ENCODE measurements at places on chromosomes 2 and 18.

GRCh38 chr2:620004-620403, 57.2 kb downstream of the TMEM18 start:
- DNase-seq: no peak

DNA sequence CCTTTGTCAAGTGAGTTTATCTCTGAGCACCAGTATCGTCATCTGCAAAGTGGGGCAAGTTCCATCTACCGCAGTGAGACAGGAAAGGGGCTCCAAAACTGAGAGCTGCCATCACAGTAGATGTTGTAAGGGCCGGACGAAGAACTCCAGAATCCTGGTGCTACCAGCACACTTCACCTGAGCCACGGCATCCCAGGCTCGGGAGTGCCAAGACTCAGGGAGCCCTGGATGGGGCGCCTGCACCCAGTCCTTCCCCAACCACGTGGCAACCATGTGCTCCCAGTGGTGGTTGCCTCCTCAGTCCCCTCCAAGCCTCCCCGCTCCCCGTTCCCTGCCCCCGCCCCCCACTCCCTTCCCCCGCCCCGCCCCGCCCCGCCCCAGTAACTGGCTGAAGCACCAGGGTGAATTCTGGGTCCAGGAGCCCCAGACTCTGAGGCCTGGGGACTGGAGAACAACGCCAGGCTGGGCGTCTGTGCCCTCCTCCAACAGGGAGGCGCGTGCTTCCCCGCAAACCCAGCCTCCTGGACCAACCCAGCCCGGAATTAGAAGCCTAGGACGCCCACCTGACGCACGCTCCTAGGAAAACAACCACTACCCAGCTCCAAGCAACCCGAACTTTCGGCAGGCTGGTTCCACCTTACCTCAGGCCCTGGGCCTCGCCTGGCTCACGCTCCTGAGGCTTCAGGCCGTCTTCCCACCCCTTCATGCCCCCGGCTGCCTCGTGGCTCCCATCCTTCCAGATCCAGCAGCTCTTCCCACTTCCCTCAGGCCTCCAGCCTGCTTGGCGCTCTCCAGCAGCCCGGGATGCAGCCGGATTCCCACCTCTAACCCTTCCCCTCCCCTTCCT, 67.6 kb downstream of the LAMA3 start:
- no peak for DNase-seq

- no peak for DNase-seq
Measured at GRCh38 chr2:177909962-177910361, 162.6 kb downstream of the PDE11A start.

- DNase-seq: no peak
Measured at GRCh38 chr2:238090887-238091286, 9.3 kb upstream of the ESPNL start.

GRCh38 chr2:205865905-205866441, 183.7 kb downstream of the NRP2 start:
- DNase-seq: no peak

- DNase-seq: no peak
Measured at GRCh38 chr2:181253438-181253837, 203.7 kb upstream of the ITGA4 start.

GRCh38 chr2:165295643-165296042, 56.4 kb downstream of the SCN2A start:
- DNase-seq: no peak

DNA sequence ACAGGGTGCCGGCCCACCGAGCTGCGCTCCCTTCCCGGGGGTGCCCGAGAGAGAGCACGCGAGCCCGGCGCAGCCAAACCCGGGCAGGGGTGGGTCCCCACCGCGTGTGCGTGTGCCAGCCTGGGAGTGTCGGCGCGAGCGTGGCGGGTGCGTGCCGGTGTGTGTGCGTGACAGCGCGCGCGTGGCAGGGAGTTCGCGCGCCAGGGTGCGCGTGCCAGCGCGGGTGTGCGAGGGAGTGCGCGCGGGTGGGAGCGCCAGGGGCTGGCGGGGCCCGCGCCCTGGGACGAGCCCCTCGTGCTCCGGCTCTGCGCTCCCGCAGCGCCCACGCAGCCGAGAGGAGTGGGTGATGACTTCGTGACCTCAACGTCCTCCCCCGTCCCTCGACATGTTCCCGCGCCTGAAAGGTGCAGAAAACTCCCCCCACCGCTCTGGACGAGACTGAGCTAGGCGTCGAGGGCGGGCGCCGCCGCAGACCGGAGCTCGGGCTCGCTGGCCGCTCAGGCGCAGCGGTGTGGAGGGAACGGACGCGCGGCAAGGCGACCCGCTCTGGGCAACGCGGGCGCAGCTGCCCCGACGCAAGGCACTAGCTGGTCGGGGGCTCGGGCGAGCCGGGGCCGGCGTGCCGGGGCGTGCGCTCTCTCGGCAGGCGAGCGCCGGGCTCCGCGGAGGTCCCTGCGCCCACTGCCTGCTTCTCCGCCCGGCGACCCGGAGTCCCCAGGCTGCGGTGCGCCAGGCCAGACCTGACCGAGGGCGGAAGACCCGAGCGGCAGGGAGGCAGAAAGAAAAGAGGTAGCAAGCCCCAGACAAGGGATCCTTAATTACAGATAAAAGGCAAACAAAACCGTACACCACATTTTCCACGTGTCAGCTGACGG, 582.8 kb downstream of the ZEB2 start:
- no peak for DNase-seq

GRCh38 chr2:121479882-121480522, 50.7 kb upstream of the RNU4ATAC start:
- DNase-seq: no peak

DNA sequence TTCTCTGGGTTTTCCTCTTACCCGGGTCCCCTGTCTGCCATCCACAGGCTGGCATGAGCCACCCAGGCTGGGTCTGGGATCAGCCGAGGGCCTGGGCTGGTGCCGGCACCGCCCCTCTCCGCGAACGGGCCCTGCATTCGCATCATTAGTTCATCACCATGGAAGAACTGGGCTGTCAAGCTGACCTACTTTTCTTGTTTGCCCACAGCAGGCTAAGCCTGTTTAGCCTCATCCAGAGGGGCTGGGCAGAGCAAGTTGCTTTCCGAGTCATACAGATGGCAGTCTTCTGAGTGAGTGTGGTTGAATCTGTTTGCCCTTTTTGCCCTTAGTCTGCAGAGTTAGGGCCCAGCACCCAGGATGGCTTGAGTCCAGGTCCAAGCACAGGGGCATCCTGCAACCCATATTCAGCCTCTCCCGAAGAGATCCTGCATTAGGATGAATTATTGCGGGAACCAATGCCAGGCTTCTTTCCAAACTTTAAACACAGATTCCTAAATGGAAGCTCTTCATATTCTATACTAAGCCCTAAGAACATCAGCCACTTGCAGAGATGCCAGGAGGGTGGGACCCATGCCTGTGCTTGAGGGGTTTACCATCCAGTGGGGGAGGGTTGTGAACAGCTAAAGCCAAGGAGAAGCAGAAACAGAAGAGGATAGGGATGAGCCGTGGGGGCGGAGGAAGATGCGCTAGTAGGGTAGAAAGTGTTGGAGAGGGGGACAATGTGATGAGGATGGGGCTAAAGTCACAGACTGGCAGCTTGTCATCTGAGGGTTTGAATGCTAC, 68.0 kb downstream of the NPAS2 start:
- DNase-seq: no peak

- DNase-seq: no peak
Measured at GRCh38 chr2:46024146-46024779, 272.9 kb upstream of the EPAS1 start.

DNA sequence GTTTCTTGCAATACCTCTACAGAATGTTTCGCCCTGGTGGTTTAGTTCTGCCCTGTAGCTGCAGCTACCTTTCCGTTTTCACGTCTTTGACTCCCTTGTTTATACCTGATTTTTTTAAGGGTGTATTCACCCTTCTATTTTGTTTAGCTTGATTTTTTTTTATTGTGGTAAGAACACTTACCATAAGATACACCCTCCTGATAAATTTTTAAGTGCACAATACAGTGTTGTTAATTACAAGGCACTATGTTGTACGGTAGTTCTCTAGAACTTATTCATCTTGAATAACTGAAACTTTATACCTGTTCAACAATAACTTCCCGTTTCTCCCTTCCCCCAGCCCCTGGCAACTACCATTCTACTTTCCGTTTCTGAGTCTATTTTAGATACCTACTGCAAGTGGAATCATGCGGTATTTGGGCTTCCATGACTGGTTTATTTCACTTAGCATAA, 48.9 kb upstream of the NABP1 start:
- no peak for DNase-seq

GRCh38 chr18:64519201-64519600, 370.3 kb upstream of the LINC00305 start:
- no peak for DNase-seq

- no peak for DNase-seq
Measured at GRCh38 chr2:72781480-72781879, 44.4 kb downstream of the EXOC6B start.

DNA sequence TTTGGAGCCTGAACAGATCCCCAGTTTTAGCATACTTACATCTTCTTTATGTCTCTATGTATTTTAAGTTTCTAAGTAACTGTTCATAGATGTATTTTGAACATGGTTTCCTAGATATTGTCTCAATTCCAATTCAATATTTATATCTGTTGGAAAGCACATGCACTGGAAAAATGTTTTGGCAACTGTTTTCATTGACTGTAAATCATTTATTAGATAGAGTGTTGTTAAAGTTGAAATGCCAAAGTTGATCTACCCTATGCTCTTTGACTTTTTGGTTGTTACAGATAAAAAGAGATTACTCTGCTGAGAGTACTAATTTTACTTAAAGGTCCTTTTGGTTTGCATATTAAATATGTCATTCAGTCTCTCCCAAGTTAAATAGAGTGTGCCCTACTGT, 345.0 kb upstream of the NRP2 start:
- DNase-seq: no peak

- DNase-seq: no peak
Measured at GRCh38 chr18:34803877-34804400, 93.8 kb downstream of the DTNA start.

DNA sequence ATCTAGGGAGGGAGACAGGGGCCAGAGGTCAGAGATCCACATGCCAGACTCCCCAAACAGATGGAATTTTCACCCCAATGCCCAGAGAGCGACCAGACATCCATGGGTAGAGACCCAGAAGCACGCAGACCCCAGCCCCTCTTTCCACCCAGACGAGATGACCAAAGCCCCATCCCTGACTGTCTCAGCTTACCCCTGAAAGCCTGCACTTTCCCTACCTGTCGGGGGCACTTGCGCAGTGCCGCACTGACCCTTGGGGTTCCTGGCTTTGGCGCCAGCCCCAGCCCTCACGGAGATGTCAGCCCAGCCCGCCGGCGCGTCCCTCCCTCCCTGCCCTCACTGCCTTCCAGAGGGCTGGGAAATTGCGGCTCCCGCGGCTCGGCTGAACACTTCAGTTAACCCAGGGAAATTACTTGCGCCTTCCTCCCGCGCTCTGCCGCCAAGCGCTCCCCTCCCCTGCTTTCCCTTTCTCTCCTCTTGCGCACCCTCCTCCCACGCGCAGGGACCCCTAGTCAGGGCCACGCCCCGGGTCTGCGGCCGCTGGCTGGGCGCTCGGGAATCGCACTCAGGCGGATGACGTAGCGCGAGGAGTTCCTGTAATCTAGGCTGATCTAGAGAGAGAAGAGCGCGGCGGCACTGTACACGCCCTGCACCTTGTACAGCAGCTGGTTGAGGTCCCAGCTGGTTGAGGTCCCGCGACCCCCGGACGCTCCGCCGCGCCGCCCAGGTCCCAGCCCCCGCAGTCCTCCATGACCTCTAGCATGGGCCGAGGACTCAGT, 12.0 kb downstream of the ALPG start:
- DNase-seq: no peak

GRCh38 chr2:197293252-197294007, 17.1 kb downstream of the ANKRD44 start:
- no peak for DNase-seq

DNA sequence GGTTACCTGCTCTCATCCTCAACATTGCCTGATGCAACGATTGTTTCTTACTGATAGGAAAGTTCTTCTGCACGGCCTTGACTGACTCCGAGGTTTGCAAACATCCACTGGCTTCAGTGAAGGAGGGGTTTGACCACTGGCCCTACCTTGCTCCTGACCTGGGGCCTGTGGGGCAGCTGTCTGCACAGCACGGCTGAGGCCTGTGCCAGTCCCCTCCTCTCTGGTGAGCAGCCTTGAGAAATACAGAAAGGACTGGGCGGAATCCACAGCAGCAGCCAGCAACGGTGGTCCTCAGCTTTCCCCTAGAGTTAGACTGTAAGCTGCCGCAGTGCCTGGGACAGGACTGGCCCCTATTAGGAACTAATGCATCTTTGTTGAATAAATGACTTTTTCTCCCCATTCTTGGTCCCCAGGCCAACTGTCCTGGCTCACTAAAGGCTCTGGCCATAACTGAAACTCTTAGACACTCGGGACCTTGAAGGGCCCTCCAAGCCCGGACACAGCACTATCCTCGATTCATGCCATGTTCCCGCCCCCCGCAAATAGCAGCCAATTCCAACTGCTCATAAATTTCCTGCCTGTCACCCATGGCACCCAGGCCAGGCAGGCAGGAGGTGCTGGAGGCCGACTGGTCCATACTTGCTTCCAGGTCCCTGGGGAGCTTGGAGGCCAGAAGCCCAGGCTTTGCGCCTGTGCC, 26.7 kb downstream of the ATOH8 start:
- no peak for DNase-seq

GRCh38 chr2:10901160-10901939, 10.4 kb upstream of the KCNF1 start:
- no peak for DNase-seq

GRCh38 chr2:182259629-182260150, 167.1 kb downstream of the PDE1A start:
- DNase-seq: no peak

- no peak for DNase-seq
Measured at GRCh38 chr2:59779571-59779970, 773.9 kb downstream of the BCL11A start.

GRCh38 chr2:8081130-8081529, 600.7 kb upstream of the ID2 start:
- no peak for DNase-seq

- DNase-seq: no peak
Measured at GRCh38 chr2:239066597-239066996, 218.7 kb downstream of the TWIST2 start.

DNA sequence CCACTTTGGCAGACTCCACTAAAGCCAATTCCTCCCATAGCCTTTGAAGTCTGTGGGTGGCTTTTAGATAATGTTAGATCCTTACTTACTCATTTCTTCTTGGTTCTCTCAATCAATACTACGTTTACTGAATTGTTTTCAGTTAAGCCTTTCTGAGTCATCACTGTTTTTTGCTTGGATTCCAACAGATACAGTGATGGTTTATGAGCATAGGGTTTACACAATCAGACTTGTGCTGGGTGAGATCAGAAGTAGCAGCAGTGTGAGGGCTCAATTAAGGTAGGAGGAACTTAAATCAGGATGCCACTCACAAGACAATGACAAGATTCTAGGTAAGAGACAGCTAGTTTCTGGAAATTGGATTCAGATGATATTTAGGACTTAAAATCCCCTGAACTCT, 297.7 kb upstream of the DOK6 start:
- no peak for DNase-seq

- DNase-seq: no peak
Measured at GRCh38 chr18:79911344-79912270, 39.8 kb downstream of the SLC66A2 start.

Measured in GM19239 (cell line).